NCI-H2227 treated with DMSO at 0.1 percent for 48 hours (cell line): ENCODE measurements at places on chromosomes 2 and 18.
A peak's percentile ranks its signal among the peaks of the same experiment; 100 is the strongest.

GRCh38 chr2:229370509-229370908, 99.4 kb upstream of the PID1 start:
- DNase-seq: no peak

- DNase-seq: no peak
These were observed 111.7 kb downstream of the PARD3B start for GRCh38 chr2:204657024-204657423.

DNA sequence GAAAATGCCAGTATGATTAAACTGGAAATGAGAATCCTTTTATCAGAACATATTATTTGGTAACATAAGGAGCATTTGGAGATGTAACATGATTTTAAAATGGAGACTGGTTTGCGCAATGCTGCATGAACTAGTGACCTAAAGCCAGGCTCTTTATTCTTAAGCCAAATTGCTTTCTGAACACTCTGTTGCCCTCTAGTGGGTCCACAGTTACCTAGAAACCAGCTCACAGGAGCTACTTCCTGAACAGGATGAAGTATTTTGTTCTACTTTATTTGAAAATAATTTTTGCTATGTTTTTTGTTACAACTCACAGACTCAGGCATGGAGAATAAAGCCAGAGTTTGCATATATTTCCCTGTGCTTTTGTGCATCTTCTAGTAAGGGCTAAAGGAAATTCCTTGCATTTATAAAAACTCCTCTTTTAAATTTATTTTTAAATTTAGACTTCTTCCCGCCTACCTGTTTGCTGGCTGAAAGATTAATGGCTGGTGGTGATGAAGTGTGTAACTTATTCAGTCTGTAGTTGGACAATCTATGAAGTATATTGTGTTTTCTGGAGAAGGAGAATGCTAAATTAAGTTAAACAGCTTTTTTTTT, 146.7 kb downstream of the PARD3B start:
- DNase-seq: peak; percentile 70

- no peak for DNase-seq
These were observed 9.0 kb downstream of the TMEM247 start for GRCh38 chr2:46488389-46488788.

DNA sequence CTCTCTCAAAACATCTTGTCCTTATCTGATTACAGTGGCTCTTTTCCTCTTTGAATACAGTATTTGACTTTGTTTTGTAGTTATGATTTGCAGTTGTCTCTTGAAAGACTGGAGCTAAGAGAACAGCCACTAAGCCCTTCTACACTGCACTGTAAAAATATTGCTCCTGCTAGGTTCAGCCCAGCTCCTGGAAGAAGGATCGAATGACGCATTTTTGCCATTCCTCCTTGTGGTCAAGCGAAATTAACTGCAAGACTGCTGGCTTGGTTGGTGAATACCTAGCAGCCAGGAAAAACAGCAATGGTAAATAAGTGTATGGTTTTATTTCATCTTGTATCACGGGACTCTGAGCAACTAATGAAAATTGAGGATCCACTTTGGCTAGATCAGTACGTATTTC, 407.8 kb upstream of the CDH2 start:
- DNase-seq: no peak

- DNase-seq: no peak
These were observed 749 bp upstream of the EIF2AK3 start for GRCh38 chr2:88627856-88628570.

- DNase-seq: no peak
These were observed 74.0 kb downstream of the UNC80 start for GRCh38 chr2:209845666-209846065.

DNA sequence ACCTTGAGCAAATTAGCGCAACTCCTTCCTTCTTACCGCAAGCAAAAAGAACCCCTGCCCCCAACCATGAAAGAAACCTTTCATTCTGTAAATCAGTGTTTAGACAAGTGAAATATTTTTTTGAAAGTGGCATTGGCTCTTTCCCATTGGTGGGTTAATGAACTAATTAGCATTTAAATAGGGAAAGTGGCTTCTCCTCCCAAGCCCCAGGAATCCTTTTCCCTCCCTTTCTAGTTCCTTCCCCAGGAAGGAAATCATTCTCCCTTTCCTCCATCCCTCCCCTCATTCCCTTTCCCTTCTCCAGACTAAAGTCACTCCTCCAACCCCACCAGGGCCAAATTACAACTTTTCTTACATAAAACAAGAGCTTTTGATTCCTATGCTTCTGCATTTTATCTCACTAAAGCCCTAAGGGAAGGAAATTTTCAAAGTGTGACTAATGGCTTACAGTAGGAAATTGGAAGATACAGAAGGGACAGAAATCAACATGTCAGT, 22.9 kb upstream of the TYMS start:
- DNase-seq: no peak

DNA sequence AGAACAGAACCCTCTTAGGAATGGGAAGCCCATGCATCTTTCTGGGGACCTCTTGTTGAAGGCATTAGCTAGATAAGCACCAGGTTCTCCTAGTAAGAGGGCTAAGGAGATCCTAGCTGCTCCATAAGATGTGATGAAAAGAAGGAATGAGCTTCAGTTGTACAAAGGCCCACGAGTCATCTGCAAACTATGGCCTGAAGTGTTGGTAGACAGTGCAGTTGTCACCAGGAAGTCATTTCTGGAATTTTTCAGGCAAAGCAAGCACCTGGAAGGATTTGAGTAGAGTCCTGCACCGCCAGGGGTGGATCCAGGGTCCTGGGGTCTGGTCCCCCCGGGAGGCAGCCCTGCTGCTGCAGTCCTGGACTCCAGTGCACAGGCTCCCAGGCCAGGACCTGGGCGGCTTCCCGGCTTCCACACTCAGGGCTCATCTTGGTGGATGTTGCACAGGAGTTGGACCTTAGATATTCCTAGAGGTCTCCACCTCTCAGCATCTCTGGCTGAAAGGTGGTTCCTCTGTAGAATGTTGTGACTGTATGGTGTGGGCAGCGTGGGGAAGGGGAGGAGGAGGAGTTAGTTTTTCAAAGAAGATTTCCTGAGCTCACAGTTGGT, 85.3 kb downstream of the LDLRAD4 start:
- no peak for DNase-seq

- DNase-seq: no peak
These were observed 469.7 kb upstream of the FANCL start for GRCh38 chr2:58710795-58711279.

- DNase-seq: no peak
These were observed 70.2 kb downstream of the SPATS2L start for GRCh38 chr2:200376513-200377354.

DNA sequence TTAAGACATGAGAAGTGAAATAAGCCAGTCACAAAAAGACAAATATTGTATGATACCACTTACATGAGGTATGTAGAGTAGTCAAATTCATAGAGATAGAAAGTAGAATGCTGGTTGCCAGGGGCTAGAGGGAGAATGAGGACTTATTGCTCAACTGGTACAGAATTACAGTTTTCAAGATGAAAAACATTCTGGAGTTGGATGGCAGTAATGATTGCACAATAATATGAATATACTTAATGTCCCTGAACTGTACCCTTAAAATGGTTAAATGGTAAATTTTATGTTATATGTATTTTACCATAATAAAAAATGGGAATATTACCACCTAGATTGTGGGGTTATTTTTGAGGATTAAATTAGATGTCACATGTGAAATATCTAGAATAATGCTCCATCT, 341.2 kb downstream of the CLIP4 start:
- DNase-seq: no peak

- DNase-seq: no peak
These were observed 96.8 kb upstream of the MBOAT2 start for GRCh38 chr2:9100080-9100876.

DNA sequence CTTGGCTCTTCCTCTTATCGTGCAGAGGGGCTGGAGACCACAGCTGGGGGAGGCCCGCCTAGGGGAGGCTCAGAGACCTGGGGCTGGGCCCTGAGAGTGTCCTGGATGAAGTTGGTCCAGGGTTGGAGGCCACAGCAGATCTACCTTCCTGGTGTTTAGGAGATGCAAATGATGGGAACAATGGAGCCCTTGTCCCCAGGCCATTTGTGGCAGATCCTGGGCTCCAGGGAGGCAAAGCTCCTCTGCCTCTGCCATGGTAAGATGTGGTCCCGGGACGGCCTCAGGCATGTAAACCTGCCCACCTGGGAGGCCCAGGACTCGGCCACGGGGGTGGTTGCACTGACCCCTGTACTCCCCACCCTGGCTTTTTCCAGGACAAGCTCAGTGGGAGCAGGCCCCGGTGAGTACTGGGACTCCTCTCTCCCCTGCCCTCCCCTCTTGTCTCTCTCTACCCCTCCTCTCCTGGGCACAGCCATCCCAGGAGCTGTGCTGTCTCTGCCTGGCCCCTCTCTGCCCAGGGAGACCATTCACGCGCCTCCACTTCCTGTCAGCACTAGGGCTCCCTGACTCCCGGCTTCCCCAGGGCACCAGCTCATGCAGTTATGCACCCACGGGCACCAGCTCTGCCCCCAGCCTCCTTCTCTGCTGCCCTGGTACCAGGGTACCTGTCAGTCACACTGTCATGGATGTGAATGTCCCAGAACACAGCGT, 10.9 kb downstream of the SH2D6 start:
- no peak for DNase-seq

DNA sequence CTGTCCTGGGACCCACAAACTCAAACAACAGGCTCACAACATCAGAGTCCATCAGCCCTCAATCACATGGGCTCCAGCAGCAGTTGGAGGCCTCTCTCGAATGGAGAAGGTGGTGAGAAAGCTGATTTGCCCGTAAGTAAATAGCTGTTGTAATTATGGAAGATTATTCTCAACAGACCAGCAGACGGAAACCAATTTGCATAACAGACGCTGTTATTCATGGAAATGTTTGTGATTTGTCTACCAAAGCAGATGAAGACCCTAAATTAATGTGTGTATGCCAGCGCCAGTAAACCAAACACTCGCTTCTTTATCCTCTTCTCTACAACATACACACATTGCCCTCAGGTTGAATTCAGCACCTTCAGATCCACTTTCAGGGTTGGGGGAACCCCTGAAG, 23.4 kb upstream of the GALNT14 start:
- no peak for DNase-seq

- no peak for DNase-seq
These were observed 561.4 kb upstream of the ID2 start for GRCh38 chr2:8120506-8120860.
